ENCODE measurements at places on chromosomes 5 and 9.

GRCh38 chr5:112641515-112642110 is 96.1 kb upstream of the APC start:
- DNase-seq: no peak

DNA sequence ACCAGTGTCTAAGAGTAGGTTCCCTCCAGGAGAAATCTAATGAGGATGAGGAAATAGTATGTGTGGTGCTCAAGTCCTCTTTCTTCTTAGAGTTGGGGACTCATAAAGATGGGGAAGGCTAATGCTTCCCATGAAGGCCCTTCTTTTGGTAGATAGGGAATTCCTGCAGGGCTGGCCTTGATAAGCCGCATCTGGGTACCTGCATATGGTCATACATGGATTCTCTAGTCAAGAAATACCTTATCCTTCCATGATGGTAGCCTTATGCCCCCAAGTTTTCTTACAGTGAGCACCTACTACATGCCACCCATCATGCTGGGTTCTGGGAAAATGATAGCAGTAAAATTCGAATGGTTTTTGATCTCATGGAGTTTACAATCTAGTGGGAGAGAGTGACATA is 382.6 kb downstream of the KDM4C start:
- DNase-seq: no peak

DNA sequence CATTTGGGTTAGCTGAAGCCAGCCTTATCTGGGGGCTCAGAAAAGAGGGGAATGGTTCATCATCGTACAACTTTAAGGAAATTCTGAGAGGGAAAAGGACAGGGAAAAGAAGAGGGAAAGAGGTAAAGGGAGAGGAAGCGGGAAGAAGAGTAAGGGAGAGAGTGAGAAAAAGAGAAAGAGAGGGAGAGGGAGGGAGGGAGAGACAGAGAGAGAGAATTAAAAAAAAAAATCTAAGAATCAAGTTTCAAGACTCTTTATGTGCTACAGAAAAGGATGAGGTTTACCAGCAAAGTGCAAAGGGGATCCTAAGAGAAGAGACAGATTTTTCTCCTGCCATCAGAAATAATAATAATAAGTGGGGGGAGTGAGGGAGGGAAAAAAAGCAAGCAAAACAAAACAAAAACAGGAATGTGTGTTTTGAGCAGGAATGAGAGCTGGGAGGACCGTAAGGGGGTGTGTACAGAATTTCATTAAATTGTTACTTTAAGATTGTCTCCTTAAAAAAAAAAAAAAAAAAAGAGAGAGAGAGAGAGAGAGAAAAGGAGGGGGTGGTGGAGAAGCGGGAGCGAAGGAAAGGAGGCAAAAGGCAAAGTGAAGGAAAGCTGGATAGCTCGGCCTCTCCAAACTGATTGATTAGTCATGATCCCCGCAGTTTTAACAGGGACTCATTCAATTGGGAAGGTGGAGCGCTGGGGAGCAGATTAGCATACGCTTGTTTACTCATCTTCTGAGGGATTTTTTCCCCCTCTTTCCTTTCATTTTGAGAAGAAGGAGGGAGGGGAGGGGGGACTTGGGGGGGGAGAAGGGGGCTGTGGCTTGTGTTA is 438 bp upstream of the PAPPA start:
- DNase-seq: no peak

GRCh38 chr9:16342246-16343020 is 528.0 kb downstream of the BNC2 start:
- no peak for DNase-seq

DNA sequence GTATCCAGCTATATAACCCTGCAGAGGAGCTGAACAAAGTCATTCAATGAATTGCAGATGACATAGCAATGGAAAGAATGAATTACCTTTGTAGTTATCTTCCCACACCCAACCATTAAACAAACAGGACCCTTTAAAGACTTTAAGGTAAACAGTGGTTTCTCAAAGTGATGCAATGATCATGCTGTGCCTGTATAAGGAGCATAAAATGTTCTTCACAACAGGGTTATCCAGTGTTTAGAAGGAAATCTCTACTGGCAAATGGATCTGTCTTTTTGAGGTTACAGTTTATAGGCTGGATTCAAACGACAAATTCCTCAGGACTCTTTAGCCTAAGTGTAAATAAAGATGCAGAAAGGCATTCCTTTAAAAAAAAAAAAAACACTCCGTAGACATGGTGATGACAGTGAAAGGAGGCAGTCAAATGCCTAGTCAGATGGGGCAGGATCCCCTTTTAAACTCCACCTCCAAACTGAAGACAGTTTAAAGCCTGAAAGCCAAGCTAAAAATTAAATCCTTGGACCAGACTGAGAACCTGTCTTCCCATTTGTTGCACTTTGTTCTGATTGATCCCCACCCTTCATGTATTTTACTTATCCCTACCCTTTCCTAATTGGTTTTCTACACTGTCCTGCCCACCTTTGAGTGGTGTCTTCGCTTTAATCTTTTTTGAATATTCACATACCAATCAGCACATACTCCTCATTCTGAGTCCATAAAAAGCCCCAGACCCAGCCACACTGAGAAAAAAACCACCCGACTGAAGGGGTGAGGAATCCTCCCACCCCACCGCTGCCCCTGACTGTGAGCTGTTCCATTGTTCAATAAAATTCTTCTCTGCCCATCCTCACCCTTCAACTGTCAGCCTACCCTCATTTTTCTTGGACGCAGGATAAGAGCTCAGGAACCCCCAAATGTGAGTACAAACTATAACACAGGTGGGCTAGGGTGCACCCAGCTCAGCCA is 761.3 kb upstream of the DMAC1 start:
- DNase-seq: no peak

DNA sequence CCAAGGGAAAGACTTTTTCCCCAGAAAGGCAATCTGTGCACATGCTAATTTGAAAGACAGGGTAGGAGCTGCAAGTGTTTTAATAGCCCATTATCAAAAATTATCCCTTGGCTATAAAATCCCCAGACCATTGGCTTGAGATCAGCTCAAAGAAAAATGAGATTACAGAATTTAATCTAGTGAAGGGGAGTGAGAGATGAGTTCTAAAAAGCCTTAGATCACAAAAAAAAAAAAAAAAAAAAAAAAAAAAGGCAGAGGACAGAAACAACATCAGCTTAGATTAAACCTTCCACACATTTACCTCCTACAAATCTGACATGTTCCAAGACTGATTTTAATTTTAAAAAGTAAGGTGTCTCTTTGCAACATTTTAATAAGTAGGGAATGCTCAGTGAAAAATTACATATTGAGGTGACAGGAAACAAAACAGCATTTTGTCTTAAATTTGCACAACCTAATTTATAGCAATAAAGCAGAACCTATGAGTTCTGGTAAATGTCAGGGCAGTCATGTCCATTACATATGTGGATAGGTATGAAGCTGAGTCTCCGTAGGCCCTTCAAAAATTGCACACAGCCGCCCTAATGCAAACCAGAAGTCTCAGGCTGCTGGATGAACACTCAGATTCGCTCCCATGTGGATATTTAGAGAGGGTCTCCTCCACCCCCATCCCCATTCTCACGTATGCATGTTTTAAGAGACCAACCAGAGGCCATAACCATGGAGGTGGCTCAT is 43.4 kb downstream of the NFIB start:
- DNase-seq: no peak

DNA sequence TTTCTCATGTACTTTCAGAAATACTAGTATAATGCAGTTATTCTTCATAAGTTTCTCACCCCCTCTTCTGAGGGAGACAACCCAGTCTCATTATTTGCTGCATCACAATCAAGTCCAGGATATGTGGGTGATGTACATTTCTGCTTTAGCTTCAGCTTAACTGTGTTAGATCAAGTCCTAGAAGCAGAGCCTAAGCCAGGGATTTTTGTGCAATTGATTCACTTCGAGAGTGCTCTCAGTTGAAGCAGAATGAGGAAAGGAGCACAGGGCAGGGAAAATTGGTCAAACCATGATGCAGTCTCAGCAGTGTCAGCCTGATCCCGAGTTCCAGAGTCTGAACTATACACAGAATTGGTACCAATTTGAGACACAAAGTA is 15.1 kb downstream of the HNRNPK start:
- no peak for DNase-seq

DNA sequence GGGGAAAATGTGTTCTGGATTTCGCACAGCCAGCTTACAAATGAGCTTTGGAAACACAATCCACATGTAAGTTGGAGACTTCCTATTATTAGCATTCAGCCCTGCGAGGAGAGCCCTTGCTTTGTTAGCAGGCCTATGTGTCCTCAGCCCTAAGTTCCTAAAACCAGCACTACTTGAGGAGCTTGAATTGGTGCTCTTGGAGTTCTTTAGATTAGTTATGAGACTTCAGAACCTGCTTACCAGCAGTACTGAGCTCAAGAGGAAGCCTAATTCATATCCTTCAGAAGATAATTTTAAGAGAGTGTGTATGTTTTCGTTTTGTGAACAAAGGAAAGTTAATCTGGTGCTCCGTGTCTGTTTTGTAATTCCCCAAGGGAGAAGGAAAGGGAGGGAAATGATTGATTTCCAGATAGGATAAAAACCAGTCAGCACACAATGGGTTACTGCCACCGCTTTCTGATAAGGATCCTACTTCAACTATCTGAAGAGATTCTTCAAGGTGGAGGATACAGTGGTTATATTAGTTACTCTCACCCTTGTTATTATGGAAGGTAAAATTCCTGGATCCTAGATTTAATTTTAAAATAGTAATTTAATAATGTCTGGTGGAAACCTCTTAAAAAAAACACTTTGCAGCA is 35.2 kb downstream of the PIK3R1 start:
- no peak for DNase-seq

DNA sequence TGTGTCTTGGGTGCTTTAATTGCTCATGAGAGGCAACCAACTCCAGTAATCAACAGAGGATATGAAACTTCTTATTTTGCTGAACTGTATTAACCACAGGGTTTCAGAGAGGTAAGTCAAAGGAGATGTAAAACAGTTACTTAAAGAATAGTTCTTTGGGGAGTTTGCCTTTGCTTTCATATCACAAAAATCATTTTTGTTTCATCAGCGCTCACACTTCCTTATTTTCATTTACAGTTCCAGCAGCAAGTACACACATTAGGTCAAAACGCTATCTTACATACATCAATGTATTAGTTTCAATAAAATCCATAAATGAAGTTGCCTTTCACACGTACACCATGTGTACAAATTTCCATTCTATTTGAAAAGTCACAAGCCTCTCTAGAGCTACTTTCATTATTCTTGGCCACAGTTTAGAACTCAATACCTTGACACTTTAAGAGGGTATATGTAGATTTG is 50.1 kb downstream of the ST8SIA4 start:
- DNase-seq: no peak

DNA sequence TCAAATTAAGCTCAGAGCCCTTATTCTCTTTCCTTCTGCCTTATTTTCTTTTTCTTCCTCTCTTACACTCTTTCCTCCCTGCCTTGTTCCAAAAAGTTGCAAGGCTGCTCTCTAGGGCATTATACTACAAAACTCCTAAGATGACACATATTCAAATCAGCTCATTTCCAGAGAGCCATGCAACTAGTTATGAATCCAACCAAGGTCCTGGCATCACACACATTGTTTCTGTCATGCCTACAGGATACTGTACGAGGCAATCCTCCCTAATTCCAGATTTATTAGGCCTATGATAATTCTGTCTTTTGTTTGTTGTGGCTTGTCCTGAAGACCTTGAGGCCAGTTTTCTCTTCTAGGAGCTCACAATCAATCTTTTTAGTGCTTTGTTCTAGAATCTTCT is 87.0 kb upstream of the TBCA start:
- no peak for DNase-seq

- DNase-seq: peak; percentile 26
These were observed 5.2 kb downstream of the LRRTM2 start for GRCh38 chr5:138869763-138870500.

GRCh38 chr9:76292246-76292645 is 102.0 kb downstream of the RFK start:
- no peak for DNase-seq

- no peak for DNase-seq
These were observed 273.0 kb downstream of the GLIS3 start for GRCh38 chr9:4026905-4027304.

- DNase-seq: no peak
These were observed 650 bp downstream of the MRRF start for GRCh38 chr9:122265149-122265915.

DNA sequence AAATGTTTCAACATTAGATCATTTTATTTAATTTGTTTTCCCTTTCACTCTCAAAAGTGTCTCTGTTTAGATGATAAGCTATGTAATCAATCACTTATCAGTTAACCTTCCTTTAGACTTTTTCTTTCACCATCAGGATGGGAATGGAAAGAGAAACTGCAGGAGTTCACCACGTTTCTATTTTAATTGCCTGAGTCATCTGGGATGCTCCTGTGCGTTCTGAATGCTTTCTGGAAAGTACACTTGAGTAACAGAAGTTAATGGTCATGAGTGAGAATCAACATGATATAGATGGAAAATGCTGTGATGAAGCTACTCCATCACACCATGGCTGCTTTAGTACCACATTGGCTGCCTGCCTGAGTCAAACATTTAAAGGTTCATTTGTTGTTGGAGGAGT is 783.3 kb upstream of the CDH9 start:
- DNase-seq: peak; percentile 9

GRCh38 chr9:107368696-107369095 is 85.6 kb downstream of the RAD23B start:
- no peak for DNase-seq

GRCh38 chr9:1231998-1232919 is 182.1 kb downstream of the DMRT2 start:
- DNase-seq: peak; percentile 36

- DNase-seq: no peak
These were observed 24.2 kb upstream of the SIL1 start for GRCh38 chr5:139222346-139222745.

- no peak for DNase-seq
These were observed 33.0 kb downstream of the FAM240B start for GRCh38 chr9:38686933-38687332.

DNA sequence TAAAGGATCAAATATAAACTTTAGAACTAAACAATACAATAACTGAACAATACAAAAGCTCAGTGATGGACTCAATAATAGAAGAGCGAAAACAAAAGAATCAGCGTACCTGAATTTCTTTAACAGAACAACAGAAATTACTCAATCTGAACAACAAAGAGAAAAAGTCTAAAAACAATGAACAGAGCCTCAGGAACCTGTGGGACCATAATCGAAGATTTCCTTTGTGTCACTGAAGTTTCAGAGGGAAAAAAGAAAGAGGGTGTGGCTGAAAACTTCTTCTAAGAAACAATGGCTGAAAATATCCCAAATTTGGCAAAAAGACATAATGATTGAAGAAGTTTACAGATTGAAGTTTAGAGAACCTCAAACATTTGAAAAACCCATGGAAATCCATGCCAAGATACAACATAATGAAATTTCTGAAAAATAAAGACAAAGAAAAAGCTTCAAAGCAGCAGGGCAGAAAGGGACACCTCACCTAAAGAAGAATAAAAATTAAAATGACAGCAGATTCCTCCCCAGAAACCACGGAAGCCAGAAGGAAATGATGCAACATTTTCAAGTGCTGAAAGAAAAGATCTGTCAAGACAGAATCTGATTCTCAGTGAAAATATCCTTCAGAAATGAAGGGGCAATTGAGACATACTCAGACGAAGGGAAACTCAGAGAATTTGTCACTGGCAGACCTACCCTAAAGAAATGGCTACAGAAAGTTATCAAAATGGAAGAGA is 288.8 kb downstream of the ARL15 start:
- DNase-seq: no peak

GRCh38 chr5:73266176-73266738 is 93.3 kb downstream of the TMEM174 start:
- no peak for DNase-seq
